Effector memory CD8-positive, alpha-beta T cell (primary cell): ENCODE measurements at places on chromosomes 2 and 18.

GRCh38 chr2:10166676-10167292, 44.2 kb downstream of the RRM2 start:
- no peak overlapping the region for H3K4me3 ChIP-seq
- no peaks in the 10 kb centered on the region for H3K27me3 ChIP-seq
- DNase-seq = no peak
- no peak overlapping the region for H3K27ac ChIP-seq
- no peaks in the 10 kb centered on the region for H3K4me1 ChIP-seq

GRCh38 chr18:293536-293935, 25.7 kb upstream of the THOC1 start:
- no peaks in the 10 kb centered on the region for H3K36me3 ChIP-seq
- H3K27me3 ChIP-seq = peaks cover 30% of the 10 kb centered on the region
- no peak overlapping the region for H3K4me3 ChIP-seq
- H3K27ac ChIP-seq = no peak overlapping the region
- DNase-seq = no peak

DNA sequence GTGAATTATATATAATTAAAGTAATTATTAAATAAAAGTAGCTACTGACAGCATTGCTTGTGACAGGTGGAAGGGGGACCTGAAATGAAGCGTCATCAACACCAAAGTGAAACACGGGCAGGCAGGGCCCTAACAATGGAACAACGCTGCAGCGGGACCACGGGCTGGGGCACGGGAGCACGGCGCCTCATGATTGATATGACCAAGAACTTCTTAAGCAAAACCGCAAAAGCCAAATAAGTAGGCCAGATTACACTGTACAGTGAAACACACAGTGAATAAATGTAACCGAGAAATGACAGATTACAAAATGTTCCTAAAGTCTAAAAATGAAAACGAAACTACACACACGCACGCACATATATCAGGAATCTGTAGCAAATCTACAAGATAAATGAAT, 81.4 kb downstream of the SNTG2 start:
- H3K36me3 ChIP-seq = no peaks in the 10 kb centered on the region
- no peaks in the 10 kb centered on the region for H3K27me3 ChIP-seq
- no peak for DNase-seq
- no peaks in the 10 kb centered on the region for H3K4me1 ChIP-seq

- no peaks in the 10 kb centered on the region for H3K4me1 ChIP-seq
- H3K36me3 ChIP-seq = no peaks in the 10 kb centered on the region
- no peak overlapping the region for H3K27ac ChIP-seq
- no peak overlapping the region for H3K4me3 ChIP-seq
- peaks cover 67% of the 10 kb centered on the region for H3K27me3 ChIP-seq
Measured at GRCh38 chr2:120579916-120580685, 155.6 kb upstream of the GLI2 start.

DNA sequence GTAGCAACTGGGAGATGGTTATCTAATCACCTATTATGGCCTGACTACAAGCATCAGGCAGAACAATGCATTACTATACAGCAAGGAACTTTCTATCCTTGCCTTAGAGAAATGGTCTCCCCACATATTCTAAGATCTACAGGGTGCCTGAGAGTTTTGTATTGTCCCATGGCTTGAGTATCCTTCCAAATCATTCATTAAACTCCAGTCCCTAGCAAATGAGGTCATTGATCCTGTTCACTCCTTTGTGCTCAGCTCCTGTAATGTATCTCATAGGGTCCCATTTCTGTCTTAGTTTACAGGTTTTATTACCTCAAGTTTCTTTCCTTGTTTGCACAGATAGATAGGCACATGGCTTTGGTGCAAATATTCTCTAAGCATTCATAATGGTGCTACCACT, 9.0 kb downstream of the HNMT start:
- no peaks in the 10 kb centered on the region for H3K27me3 ChIP-seq
- DNase-seq = no peak
- no peaks in the 10 kb centered on the region for H3K36me3 ChIP-seq
- H3K4me3 ChIP-seq = no peak overlapping the region
- no peaks in the 10 kb centered on the region for H3K4me1 ChIP-seq
- no peak overlapping the region for H3K27ac ChIP-seq
